Naive thymus-derived CD4-positive, alpha-beta T cell (primary cell): ENCODE measurements at places on chromosomes 6 and 20. TPM values are rescaled to one million over a fixed set of nuclear protein-coding genes. Genes with fewer than 3 reads are reported as not detected.
A peak's percentile ranks its signal among the peaks of the same experiment; 100 is the strongest.

CBLN4 gene
- not detected for total RNA-seq

MUC21 gene
- not detected for total RNA-seq

DNA sequence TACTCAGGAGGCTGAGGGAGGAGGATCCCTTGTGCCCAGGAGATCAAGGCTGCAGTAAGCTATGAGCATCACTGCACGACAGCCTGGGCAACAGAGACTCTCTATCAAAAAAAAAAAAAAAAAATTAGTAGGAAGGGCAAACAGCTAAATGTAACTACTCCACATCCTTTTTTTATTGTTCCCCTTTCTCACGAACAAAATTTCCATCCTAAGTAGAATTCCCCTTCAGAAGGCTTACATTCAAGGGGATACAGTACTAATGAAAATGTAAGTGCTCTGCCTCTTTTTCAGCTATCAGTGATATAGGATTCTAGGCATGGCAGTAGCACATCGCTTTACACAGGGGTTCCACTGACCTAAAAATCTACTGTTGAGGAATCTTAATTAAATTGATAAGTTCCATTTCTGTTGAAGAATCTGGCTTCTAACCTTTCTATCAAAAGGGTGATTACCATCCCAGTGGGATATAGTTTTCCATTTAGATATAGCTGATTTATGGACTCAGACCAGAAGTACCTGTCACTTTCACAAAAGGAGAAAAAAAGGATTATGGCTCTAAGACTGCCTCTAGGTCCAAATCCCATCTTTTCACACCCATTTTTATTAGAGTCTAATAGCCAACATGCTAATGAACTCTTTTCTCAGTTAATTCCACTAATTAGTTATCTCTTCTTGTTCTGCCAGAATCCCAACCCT is 2.6 kb downstream of the B4GALT5 start:
- no peak for DNase-seq

DNA sequence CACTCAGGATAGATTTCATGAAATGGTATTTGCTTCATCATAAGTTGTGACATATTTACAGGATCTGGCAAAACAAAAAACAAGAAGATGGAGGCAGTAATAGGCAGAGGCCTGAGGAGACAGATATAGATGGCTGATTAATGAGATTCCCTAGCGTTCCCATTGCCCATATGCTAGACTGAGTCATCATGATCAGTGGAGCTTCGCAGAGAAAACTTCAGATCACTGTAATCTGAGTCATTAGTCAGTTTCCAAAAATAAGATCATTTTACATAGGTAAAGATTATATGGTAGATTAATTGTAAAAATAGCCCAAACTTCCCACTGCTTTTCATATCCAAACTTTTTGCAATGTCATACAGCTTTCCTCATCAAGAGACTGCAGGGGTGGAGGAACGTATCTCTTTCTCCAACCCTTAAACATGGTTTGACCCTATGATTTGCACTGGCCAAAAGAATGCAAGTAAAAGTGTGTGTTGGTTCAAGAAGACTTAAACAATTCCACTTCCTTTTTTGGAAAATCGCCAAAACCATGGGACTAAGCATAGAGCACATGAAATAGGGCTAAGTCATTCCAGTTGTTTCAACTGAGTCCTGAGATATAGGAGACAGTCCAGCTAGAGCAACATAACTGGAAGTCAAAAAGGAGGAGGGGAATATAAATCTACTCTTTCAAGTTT is 626.0 kb downstream of the RNF144B start:
- no peak for DNase-seq

FAM83C gene
- total RNA-seq, result not detected

DNA sequence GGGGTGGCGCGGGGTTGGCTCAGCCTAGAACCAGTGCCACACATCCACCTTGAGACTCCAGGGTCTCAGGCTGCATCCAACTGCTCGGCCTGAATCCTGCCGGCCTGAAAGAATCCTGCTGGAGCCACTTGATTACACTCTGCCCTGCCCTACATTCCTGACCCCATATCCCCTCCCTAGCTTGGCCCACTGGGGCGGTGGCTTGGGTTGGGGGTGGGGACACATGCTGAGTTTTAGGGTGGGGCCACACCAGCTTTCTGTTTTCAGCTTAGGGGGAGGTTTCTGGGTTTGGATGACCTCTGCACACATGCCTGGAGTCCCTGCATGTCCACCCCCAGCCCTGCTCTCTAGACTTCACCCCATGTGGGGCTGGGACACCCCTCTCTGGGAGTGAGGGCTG is 6.8 kb downstream of the ITPR3 start:
- no peak for DNase-seq

GRCh38 chr20:63567386-63568169 is 6.5 kb downstream of the HELZ2 start:
- peak; percentile 40 for DNase-seq

GRCh38 chr20:22523499-22524392 is 60.6 kb downstream of the FOXA2 start:
- no peak for DNase-seq

- no peak for DNase-seq
These were observed 26.9 kb downstream of the SLCO4A1 start for GRCh38 chr20:62669249-62669648.

LY6G6F gene
- total RNA-seq, result not detected

DNA sequence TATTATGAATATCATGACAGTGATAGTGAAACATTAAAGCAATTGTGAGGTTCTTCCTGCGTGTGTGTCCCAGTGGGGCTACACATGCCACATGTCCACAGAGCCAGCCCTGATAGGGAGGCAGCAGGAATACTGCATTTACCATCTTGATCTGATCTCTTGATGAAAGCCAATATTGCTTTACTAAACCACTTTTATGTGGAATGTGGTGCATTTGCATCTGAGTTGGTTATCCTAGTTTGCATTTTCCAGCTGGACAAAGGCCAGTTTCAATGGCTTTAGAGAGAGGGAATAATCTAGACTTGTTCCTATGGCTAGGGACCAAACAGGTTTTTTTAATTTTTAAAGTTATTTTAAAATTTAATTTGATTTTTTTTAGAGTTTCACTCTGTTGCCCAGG is 216.3 kb upstream of the FERMT1 start:
- DNase-seq, result no peak

DNA sequence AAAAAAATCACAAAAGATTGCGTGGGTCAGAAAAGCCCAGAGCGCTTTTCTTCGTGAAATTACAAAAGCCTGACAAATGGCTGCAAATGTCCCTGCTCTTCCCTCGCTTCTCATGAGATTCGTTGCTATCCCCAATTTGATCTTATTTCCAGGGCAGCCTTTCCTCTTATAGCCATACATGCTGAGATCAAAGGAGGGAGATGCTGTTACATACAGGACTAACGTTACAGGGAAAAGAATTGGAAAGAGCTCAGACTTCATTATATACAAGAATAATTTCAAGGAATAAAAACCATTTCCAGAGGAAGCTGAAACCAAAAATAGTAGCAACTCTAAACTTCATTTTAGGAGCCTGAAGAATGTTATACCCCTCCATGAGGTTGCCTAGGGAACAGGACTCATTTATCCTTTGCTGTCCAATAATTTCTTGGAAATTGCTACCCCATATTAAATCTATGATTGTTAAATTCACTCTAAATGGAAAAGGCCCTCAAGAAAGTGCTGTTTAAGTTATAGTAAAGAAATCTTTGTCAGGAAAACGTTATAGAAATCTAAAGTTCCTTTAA is 81.0 kb downstream of the METTL24 start:
- DNase-seq, result no peak

GRCh38 chr20:22927537-22927936 is 107.6 kb upstream of the SSTR4 start:
- no peak for DNase-seq

C20orf144 gene
- not detected for total RNA-seq

DNA sequence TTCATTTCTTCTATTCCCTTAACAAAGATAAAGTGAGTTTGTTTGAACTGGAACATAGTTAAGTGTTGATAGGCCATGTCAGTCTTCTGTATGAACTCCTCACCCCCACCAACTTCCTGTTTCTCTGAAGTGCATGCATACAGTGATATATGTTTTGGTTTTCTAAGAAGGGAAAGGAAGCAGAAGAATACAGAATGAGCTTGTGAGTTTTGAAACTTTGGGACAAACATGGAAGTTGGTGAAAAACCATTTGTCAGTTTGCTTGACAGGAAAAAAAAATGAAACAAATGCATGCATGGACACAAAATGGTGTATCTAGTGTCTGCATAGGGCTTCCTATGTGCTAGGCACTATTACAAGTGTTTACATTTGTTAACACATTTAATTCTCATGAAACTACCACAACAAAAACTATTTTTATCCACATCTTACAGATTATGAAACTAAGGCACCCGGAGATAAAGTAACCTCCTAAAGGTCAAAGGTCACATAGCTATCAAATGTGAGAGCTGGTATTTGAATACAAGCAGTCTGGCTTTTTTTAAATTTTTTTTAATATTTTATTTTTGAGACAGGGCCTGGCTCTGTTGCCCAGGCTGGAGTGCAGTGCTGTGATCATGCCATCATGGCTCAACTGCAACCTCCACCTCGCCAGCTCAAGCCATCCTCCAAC is 105.9 kb downstream of the ADGRB3 start:
- peak; percentile 5 for DNase-seq

- DNase-seq, result peak; percentile 1
These were observed 65.8 kb upstream of the SOX4 start for GRCh38 chr6:21527731-21528130.

HCRTR2 gene
- not detected for total RNA-seq

GRCh38 chr6:125183391-125183790 is 29.8 kb downstream of the TPD52L1 start:
- no peak for DNase-seq

GRCh38 chr6:87745966-87746721 is 44.1 kb upstream of the AKIRIN2 start:
- no peak for DNase-seq

DEFB125 gene
- not detected for total RNA-seq

- DNase-seq, result no peak
These were observed 7.7 kb downstream of the CDH4 start for GRCh38 chr20:61259741-61260140.

DNA sequence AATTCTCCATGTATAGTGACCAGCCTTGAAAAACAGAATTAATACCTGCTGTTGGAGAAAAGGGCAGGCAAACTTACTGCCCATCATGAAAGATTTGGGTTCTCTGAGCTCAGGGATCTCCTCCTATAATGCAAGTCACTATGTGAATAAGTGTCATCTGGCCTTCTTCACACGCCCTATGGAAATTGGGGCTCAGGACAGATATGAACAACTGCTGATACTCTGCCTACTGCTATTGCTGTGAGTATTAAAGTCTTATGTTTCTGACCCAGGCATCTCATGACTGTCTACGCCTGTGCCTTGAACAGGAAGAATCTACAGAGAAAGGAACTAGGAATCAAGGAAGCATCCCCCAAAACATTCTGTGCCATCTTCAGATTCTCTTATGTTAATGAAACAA is 226.1 kb downstream of the SOD2 start:
- DNase-seq, result no peak

GRCh38 chr6:151900256-151900655 is 92.8 kb downstream of the ESR1 start:
- DNase-seq, result no peak

- no peak for DNase-seq
These were observed 71.8 kb downstream of the ALDH8A1 start for GRCh38 chr6:134878136-134878535.

- DNase-seq, result no peak
These were observed 105.6 kb downstream of the AIG1 start for GRCh38 chr6:143166247-143166695.
